Dermis microvascular lymphatic vessel endothelial cell (primary cell): ENCODE measurements at places on chromosomes 6 and 20. TPM values are rescaled to one million over a fixed set of nuclear protein-coding genes. Genes with fewer than 3 reads are reported as not detected.

Gene ADGRG6
- 3.3 and 7.6 TPM in 2 replicates for total RNA-seq

Gene SYNGAP1
- 1.4 and 2.8 TPM in 2 replicates for total RNA-seq

Gene SLC17A3
- not detected in 2 replicates for total RNA-seq

- DNase-seq, result no peak
These were observed 51.5 kb downstream of the STK4 start for GRCh38 chr20:45017857-45018256.

GRCh38 chr6:130223508-130223907 lies 757 bp upstream of the SAMD3 start:
- DNase-seq, result no peak

GRCh38 chr6:42249279-42249678 lies 31.6 kb upstream of the MRPS10 start:
- DNase-seq, result no peak

Gene TMEM74B
- total RNA-seq, result 0.26 and 0.76 TPM in 2 replicates

Gene CCDC170
- total RNA-seq, result under 0.01 TPM in 2 replicates

- DNase-seq, result no peak
These were observed 53.3 kb downstream of the CNKSR3 start for GRCh38 chr6:154457046-154457713.

DNA sequence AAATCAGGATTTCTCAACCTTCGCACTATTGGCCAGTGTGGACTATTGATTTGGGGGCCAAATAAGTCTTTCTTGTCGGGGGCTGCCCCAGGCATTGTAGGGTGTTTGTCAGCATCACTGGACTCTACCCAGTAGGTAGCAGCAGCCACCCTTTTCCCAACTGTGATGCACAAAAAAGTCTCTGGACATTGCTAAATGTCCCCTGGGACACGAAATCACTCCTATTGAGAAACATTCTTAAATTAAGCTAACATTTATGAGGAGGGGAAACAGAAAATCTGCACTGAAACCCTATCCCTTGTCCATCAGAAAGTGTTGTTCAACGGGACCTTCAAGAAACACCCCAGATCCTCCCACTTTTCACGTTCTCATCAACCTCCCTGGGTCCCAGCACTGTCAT lies 54.2 kb downstream of the NFATC2 start:
- DNase-seq, result no peak

DNA sequence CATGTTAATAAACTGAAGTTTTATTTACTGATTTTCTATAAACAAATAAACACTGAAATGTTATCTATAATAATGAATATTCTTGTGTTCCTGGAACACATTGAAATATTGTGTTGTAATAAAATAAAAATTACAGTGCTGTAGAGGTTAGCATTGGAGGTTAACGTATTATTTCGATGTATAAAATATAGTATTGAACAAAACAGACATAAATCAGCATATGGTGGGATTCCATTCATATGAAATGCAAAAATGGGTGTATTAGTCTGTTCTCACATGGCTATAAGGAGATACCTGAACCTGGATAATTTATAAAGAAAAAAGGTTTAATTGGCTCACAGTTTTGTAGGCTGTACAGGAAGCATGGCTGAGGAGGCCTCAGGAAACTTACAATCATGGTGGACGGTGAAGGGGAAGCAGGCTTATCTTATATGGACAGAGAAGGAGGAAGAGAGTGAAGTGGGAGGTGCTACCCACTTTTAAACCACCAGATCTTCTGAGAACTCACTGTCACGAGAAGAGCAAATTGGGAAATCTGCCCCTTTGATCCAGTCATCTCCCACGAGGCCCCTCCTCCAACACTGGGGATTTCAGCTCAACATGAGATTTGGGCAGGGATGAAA lies 24.6 kb upstream of the BMP6 start:
- DNase-seq, result no peak

DNA sequence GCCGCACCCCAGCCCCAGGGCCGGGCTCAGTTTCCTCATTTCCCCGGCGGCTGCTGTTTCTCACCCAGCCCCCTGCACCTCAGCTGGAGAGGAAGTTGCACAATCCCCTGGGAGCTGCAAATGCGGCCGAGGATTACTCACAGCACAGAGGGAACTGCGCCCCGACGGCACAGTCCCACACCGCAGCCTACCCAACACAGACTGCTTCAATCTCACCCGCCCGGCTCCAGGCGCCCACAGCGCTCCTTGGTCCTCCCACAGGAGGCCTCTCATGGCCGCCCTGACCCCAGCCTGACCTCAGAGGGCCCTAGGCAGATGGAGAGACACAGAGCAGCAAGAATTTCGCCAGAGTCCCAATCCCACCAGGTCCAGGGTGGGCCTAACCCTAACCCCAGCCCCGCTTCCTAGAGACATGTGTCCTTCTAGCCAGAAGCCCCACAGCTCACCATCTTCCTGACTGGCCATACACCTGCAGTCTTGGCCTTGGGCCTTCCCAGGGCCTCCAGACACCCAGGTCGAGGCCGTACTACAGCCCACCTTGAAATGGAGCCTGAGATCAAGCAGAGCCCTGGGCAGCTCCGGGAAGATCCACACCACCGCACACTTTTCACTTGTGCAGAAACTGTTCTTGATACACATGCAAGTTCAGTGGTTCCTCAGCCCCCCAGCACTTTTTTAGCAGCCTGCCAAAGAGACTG lies 11.7 kb downstream of the TFEB start:
- peak; percentile 42 for DNase-seq

Gene LY6G6D
- total RNA-seq, result not detected in 2 replicates

Gene FAM83B
- not detected in 2 replicates for total RNA-seq

Gene OR12D3
- total RNA-seq, result not detected in 2 replicates

DNA sequence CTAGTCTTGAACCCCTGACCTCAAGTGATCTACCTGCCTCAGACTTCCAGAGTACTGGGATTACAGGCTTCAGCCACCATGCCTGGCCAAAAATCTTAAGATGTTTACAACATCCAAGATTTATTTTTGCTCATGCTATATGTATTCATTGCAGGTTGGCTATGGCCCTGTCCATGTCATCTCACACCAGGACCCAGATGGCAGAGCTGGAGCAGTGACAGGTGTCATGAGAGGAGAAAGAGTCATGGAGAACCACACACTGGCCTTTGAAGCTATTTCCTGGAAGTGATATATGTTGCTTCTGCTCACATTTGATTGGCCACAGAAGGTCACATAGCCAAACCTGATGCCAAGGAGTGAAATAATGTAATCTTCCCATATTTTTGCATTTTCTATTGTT lies 13.8 kb upstream of the DDR1 start:
- DNase-seq, result no peak
